Mesenchymal stem cell (in vitro differentiated cells and primary cell): ENCODE measurements at places on chromosomes 2 and 18.
A peak's percentile ranks its signal among the peaks of the same experiment; 100 is the strongest.

DNA sequence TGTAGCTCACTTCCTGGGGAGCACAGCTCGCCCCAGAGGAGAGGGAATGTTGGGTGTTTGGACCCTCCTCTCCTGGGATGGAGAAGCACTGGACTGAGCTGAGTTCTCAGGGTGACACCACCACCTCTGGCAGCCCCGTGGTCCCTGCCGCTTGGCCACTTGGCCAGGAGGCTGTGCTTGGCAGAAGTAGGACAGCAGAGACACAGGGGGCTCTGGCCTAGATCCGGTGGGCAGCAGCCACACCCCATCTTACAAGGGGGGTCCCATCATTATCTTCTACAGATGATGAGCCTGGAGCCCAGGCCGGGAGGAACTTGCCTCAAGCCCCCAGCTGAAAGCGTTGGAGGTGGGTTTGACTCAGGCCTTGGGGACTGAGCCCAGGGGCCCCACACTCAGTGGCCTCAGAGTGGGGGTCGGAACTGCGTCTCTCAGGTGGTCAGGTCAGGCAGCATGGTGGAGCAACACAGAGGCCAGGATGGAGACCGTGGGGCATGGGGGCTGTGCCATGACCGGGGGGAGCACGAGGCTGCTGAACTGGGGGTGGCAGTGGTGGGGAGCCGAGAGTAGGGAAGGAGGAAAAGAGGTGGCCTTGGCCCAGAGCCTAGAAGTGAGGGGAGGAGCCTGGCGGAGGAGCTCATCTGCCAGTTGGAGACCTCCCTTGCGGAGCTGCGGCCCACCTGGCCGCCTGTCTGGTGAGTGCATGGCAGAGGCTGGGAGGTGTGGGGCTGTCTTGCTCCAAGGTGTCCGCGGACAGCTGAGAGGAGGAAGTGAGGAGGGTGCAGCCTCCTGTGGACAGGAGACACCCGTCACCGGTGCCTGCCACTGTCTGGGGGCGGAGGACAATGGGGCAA is 63.6 kb upstream of the HDAC4 start:
- DNase-seq = no peak

DNA sequence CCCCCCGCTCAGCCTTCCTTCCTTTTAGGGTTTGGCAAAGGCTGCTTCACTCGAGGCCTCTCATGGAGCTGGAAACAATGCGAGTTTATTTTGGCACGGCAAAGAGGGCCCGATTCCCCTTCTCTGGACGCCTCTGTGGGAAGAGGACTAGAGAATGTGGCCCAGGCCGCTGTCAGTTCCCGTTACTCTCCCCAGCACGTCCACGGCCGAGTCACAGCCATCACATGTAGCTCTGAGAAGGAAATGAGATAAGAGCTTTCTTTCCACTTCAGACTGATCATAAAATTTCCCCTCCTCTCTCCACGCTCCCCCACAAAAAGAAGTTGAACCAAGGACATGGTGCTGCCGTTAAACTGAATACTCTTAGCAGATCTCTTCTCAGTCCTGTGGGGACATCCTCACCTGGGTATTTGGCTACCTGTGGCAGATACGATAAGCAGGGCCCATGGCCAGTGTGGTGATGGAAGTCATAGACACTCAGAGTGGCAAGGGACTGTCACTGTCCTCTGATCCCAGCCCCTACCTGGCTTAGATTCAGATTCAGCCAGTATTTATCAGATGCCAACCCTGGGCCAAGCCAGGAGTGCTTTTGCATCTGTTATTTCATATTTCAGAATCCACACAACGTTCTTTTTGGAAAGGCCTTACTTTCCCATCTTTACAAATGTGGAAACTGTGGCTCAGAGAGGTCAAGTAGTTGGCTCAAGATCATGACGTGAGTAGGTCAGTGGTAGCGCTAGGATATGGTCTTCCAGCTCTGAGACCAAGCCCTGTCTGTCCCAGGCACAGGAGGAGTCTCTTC is 101.2 kb downstream of the MCFD2 start:
- DNase-seq = no peak

- DNase-seq = peak; percentile 84
These were observed 50.7 kb downstream of the SFXN5 start for GRCh38 chr2:73020657-73021370.

GRCh38 chr2:222760301-222760897 is 88.9 kb downstream of the MOGAT1 start:
- no peak for DNase-seq

DNA sequence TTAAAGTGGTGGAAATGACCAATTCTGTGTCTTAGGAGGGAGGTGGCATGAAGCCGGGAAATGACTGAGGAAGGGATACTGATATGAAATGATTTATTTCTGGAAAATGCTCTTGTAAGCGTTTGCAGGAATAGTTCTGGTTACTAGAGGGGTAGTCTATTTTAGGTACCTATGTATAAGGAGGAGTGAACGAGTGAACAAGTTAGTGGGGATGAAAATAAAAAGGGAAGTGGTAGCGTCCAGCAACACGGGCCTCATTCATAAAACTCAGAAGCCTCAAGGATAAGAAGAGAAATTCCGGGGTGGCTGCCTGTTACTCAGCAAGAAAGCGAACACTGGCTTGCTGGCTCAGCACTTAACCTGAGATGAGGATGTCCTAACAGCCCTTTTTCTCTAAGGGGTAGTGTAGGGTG is 303.3 kb downstream of the NCKAP5 start:
- no peak for DNase-seq

- no peak for DNase-seq
These were observed 43.2 kb downstream of the IL1R2 start for GRCh38 chr2:102034683-102035548.

DNA sequence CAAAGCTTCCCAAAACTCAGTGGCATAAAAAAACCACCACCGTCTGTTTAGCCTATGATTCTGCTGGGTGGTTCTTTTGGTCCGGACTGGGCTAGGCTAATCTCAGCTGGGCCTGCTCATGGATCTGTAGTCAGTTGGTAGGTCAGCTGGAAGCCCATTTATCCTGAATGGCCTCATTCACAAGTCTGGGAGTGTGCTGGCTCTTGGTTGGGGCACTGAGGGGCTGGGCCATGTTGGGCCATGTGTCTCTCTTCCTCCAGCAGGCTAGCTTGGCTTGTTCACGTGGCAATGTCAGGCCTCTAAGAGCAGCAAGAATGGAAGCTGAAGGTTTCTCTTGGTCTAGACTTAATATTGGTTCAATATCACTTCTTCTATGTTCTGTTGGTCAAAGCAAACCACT is 95.7 kb upstream of the HS6ST1 start:
- DNase-seq = no peak

GRCh38 chr18:3790703-3791102 is 340.7 kb downstream of the TGIF1 start:
- peak; percentile 9 for DNase-seq

GRCh38 chr2:51107841-51108240 is 75.9 kb upstream of the NRXN1 start:
- DNase-seq = no peak

DNA sequence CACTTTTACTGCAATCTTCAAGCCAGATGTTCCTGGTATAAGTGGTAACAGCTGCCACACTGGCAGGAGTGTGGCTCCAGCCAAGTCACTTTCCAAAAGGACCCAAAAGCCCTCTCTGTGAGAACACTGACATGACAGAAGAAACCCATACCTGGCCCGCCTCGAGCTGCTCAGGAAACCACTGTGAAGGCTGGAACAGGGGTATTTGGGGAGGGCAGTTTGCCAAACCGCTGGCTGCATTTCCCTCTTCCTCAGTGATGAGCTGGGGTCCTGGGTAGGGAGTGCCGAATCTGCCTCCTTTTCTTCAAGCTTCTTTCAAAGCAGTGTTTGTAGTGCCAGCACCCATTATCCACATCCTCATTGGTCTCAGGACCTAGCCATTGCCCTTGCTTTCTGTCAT is 10.3 kb upstream of the OSR1 start:
- no peak for DNase-seq

DNA sequence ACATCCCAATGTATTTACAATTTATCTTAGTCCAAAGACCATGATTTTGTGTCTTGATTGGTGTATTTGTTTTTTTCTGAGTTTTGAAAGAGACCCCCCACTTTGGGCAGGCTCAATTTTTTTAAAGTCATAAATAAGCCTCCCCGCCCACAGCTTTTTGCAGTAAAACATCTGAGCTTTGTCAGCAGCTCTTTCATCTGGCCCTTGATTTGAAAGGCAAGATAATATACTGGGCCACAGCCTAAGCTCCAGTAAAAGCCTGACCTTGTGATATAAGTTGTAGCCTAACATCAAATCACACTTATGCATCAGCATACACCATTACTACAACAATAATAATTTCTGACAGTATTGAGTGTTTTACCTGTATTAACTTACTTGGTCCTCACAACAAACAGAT is 51.3 kb upstream of the SERTAD2 start:
- DNase-seq = no peak
